ENCODE measurements at places on chromosomes 12 and 14.

DNA sequence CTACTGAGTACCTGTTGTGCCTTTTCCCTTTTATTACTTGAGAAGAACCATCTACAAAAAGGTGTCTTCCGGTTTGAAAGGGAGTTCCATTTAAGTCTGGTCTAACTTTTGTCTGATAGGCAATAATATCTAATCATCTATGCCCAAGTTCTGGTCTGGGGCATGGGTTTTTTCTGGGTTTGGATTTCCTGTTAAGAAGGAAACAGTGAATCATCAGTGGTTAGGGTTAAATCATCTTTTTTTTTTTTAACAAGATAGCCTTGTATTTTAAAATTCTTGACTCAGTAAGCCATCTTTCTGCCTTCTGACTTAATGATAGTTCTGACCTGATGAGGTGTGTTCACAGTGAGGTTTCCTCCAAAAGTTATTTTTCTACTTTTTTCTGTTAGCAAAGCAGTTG is 29.3 kb upstream of the CPNE8 start:
- no peak for DNase-seq

DNA sequence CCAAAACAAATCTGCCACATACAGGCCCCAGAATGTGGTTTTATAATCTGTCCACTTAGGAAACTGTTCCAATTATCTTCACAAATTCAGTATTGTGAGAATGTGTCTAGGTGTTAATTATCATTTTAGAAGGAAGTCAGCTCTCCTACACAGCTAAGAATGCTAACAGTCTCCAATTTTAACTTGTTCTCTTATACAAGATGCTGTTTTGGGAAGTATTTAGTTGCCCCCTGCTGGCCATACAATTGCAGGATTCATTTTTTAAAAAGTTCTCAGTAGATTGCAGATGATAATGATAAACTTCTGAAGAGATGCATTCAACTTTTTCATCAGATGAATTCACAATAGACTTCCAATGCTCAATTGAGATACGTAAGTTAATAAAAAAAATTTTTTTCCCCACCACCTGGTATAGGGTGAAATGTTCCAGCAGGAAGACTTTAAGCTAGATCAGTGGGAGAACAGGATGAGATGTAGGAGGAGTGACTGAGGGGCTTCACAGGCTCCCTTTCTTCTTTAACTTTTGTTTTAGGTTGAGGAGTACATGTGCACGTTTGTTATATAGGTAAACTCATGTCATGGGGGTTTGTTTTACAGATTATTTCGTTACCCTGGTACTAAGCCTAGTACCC is 27.3 kb upstream of the OSBPL8 start:
- DNase-seq, result peak; percentile 58

DNA sequence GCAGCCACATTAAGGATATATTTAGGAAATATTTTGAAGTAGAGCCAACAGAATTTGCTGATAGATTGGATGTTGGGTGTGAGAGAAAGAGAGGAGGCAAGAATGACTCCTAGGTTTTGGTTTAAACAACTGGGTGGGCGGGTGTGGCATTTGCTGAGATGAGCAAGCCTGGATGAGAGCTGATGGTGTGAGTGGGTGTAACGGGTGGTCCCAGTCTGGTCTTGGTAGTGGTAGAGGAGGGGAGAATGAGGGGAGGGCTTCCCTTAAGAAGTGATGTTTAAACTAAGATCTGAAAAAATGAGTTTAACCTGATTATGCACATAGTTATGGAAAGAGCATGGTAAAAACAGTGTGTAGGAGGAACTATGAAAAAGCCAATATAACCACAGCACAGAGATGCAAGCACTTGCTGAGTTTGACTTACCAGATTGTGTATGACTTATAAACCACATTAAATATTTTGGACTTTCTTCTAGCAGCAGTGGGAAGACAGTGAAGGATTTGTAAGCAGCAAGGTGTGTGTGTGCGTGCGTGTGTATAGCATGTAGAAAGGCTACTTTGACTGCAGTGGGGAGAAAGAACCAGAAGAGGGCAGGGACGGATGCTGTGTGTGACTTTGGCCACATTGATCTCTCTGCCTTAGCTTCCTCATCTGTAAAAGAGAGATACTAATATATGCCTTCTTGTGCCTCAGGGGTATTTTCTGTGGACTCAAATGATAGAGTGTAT is 139.7 kb downstream of the PRIMA1 start:
- DNase-seq, result no peak

GRCh38 chr12:26011099-26011498 is 52.6 kb downstream of the RASSF8 start:
- no peak for DNase-seq

GRCh38 chr14:36477266-36477665 is 42.8 kb downstream of the NKX2-1 start:
- DNase-seq, result no peak

GRCh38 chr14:103391048-103391447 is 5.8 kb downstream of the MARK3 start:
- peak; percentile 42 for DNase-seq

- DNase-seq, result no peak
These were observed 80.0 kb downstream of the NTF3 start for GRCh38 chr12:5511644-5512600.
